ENCODE measurements at places on chromosomes 5 and 9.

DNA sequence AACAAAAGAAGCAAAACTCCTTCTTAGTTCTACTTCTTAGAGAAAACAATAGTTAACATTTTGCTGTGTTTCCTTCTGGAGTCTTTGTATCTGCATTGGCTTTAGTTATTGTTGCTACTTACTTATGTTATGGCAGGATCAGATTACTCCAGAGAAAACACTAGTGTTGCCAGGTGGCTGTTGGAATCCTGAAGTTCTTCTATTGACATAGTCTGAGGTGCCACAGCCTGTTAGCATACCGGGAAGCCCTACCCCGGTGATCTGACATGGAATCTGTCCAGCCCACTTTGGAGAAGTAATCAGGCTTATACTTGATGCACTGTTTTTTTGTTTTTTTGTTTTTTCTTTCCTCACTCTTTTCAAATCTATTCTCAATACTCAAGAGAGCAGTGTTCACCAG is 68.5 kb upstream of the CEP78 start:
- DNase-seq: no peak

DNA sequence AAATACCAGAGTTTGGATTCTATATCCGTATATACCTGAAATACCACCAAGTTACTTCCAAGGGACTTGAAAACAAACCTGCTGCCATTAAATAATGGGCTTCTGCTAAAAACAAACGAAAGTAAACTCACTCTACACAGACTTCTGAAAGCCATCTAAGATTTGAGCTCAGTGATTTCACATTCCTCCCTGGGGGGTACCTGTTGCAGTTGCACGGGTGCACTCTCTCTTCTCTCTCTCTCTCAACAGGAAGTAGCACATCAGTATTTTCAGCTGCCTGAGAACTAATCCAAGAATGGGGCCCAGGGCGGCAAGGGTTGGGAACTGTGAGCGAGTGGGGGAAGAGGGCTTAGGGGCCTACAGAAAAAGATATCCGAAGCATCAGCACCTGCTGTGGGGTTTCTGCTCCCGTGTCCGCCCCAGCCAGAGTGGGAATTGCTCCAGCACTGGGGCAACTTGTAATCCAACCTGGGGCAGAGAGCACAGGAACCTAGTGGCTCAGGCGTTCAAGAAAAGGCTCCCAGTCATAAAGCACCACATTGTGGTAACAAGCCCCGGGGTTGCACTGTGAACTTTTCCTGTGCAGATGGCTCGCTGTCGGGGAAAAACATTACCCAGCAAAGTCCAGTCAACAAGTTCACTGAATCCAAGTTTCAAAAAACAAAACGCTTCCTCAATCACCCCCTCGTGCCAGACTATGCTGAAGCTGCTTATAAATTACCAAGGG is 99.8 kb downstream of the EFNA5 start:
- no peak for DNase-seq

GRCh38 chr5:103886826-103887225 is 324.2 kb upstream of the NUDT12 start:
- no peak for DNase-seq

- peak; percentile 0 for DNase-seq
These were observed 289.1 kb upstream of the EDIL3 start for GRCh38 chr5:84673785-84674184.

DNA sequence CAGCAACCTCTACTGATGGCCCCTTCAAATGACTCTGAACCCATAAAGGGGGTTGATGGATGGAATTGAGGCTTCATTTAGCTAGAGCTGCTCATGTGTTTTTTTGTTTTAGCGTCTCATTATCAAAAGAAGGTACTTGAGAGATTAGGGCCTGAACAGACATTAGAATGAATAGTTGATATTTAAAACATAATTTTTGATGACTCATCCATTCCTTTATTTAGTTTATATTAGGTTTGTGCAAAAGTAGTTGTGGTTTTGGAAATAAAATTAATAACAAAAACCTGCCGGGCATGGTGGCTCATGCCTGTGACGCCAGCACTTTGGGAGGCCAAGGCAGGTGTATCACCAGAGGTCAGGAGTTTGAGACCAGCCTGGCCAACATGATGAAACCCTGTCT is 485.9 kb downstream of the PSAT1 start:
- no peak for DNase-seq

DNA sequence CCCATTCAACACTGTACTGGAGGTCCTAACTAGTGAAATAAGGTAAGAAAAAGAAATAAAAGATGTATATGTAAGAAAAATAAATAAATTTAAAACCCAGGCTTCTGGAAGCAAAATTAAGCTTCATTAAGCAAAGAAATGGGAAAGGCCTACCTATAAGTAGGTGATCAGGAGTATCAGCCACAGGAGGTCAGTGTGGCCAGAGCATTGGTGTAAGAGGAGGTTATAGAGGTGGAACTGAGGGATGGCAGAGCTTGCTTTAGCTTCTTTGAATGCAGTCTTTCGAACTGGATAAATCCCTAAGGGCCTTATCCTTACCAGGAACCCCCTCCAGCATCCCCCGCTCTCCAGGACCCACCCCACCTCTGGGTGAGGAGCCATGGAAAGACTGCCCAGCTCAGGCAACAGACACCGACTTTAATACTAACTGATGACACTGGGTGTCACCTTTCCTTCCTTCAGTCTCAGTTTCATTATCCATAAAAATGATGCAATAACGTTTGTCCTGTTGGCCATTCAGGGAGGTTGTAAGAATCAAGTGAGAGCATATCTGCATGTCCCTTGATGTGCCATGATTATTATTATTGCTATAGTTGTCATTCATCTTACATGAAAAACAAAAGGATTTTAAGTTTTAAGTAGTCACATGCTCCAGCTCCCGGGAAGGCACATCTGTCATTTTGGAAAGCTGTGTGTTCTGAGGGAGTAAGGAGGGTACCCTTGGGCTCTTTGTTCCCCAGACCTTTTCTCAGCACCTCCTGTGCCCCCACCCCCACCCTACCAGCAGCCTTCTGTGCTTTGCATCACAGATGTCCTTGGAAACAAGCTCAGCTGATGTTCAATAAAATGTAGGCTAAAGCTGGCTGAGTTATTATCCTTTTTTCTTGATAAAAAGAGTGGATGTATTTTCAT is 50.8 kb upstream of the CTNNA1 start:
- peak; percentile 20 for DNase-seq

- no peak for DNase-seq
These were observed 239.0 kb downstream of the PJA2 start for GRCh38 chr5:109170629-109171350.

DNA sequence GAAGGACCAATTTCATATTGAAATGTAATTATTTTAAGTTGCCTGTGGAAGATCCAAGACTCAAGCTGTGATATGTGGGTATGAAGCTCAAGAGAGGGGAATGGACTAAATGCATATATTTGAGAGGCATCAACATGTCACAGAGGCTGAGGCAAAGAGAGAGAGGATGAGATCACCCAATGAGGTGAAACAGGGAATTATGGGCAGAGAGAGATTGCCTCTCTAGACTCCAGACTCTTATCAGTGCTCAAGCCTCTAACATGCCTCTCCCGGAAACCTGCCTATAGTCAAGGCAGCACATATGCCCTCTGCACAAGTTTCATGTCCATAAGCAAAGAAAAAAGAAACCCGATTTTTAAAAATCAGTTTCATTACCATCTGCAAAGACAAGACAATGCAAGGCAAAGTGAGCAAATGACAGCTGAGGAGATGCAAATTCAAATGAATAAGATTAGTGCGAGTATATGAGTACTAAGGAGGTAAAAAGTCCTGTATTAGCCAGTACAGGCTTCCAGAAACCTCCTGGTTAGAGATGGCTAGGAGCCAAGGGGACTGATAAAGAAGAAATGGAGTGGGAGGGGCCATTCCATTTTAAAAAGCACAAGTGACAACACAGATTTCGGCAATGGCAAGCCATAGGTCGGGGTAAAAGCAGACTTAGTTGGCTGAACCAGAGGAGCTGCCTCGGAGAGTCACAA is 9.4 kb downstream of the APTX start:
- no peak for DNase-seq

DNA sequence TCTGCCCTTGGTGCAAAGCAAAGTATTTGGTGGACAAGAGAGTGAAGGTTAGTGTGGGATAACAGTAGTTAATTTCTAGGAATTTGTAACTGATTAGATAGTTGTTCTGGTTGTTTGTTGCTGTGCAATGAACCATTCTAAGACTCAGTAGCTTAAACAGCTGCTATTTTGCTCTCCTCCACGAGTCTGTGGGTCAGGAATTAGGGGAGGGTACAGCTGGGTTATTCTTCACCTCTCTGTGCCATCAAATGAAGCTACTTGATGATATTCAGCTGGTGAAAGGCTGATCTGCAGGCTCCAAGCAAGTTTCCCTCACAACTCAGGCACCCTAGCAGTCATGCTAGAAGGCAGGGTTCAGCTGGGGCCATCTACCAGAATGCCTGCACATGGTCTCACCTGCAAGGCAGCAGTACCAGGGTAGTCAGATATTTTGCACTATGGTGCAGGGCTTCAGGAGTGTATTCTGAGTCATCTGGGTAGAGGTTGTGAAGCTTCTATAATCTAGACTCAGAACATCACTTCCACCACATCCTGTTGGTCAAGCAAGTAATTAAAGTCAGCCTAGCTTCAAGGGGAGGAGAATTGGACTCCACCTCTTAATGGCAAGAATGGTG is 159.5 kb upstream of the SLC28A3 start:
- no peak for DNase-seq

DNA sequence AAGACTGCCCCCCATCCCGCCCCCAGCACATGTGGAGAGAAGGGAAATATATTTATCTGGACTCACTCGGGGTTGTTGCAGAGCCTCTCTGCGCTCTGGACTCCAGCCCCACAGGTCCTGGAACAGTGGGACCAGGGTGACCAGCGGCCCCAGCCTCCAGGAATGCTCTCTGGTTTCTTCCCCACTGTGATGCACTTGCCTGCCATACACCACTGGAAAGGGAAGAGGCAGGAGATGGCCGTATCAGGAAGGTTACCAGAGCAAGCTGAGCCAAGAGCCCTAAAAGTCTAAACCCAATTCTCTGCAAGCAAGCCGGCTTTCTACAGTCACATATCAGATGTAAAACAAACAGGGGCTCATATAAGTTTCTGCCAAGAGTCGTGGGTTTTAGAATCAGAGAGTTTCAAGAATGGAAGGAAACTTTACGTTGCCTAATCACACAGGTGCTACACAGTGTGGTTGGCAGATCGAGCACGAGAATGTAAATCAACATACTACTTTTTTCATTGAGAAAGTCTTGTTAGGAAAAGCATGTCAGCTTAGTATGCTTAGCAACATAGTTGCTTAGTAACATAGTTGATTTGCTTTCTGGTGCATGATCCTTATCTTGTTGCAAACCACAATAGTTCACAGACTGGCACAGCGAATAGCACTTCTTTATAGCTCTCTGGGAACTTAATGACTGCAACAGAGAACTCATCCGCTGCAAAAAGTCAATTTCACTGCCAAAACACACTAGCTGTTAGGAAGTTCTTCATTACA is 201.2 kb downstream of the TARS1 start:
- DNase-seq: no peak

DNA sequence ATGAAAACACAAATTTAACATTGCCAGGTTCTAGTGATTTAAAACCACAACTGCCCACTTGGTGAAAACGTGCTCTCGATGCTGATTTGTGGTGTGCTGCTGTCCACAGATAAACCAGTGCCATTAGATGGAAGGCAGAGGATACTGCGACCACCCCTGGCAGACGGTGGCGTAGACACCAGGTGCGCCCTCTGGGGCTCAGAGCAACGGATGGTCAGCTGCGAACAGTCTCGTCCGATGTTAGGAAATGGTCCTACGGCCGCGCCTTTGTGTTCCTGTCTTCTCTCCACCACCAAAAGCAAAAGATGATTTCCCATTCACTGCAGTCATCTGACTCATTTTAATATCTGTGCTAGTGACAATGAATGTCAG is 43.2 kb downstream of the UBE2QL1 start:
- DNase-seq: no peak

- DNase-seq: no peak
These were observed 125.6 kb downstream of the NXNL2 start for GRCh38 chr9:88660611-88661010.

DNA sequence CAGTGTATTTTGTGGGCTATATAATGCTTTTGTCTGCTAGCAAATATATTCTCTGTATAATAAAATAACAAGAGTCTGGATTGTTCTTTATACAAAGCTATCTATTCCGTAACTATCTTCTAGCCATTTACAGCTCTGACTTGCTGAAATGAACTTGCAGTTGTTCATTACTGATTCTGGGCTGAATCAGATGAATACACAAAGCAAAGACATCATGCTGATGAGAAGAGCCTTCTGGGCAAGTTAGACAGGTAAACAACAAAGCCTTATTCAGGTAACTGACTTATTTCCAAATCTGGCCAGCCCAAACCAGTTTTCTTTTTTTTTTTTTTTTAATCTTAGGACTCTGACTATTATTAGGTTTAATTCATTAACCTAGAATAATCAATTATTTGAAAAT is 255.5 kb downstream of the KIAA0825 start:
- DNase-seq: no peak

- DNase-seq: no peak
These were observed 96.5 kb upstream of the PALM2AKAP2 start for GRCh38 chr9:109683521-109683920.

DNA sequence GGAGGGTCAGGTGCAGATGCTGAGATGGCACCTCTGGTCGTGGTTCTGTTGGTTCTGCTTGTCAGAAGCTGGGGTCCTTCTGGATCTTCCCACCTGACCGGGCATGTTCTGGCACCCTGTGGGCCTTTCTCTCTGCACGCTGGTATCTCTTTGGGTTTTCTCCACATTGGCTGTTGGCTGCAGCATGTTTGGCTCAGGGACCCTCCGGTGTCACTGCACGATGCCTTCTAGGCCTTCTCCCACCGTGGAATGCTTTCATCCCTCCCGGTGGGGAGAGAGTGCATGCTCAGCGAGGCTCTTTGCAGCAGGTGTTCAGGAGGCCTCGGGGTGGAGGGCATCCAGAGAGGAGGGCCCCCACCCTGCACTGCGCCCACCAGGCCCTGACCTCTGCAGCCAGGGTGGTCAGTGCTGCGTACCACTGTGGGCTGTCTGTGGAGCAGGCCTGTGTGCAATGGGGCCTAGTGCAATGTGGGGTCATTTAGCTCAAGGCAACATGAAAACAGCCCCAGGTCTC is 119.4 kb downstream of the WNK2 start:
- no peak for DNase-seq

- DNase-seq: no peak
These were observed 10.8 kb upstream of the MGAT1 start for GRCh38 chr5:180813420-180813819.

- no peak for DNase-seq
These were observed at the start of gene CDH18 for GRCh38 chr5:19987612-19988361. TSS of gene CDH18 (minus strand) at chr5:19988200. CDS start at chr5:19838986, 149,214 bp downstream.

GRCh38 chr5:103445426-103446035 is 117.1 kb downstream of the NUDT12 start:
- DNase-seq: no peak

DNA sequence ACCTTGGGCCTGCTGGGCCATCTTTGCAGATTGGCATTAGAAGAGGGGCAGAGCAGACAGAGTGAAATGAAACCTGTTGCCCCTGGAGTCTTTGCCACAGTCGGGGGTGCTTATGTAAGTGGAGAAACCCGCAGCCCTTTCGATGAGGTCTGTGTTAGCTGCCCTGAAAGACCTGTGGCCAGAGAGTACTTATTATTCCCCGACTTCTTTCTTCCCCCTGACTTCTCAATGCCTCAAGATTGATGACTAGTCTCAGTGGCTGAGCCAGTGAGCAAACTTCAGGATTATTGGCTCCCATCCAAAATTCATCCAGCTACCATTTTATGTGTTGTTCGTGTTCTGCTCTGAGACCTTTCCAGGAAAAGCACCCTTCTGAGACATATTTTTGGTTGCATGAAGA is 7.6 kb downstream of the NTRK2 start:
- DNase-seq: no peak
